ENCODE measurements at places on chromosomes 5 and 9. TPM values are rescaled to one million over a fixed set of nuclear protein-coding genes. Genes with fewer than 3 reads are reported as not detected.

DNA sequence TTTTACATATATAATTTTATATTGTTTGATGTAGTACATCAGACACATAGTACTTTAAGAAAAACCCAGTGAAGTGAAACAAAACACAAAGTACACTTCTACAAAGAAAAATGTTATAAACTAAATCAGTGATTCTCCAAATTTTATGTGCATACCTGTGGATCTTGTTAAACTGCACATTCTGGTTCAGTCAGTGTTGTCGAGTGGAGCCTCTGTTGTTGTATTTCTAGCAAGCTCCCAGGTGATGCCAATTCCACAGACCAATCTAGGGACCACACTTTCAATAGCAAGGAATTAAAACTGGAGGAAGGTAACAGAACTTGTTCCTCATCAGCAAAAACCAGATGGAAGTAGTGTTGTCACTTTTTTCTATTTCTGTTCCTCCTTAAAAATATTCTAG is 183.8 kb upstream of the CD180 start:
- no peak overlapping the region for H3K27ac ChIP-seq
- no peak for DNase-seq
- no peaks in the 10 kb centered on the region for H3K36me3 ChIP-seq
- H3K4me3 ChIP-seq, result no peak overlapping the region

GRCh38 chr9:129094387-129095169 is 13.7 kb downstream of the DOLPP1 start:
- no peaks in the 10 kb centered on the region for H3K27me3 ChIP-seq
- no peaks in the 10 kb centered on the region for H3K4me1 ChIP-seq
- no peak overlapping the region for H3K4me3 ChIP-seq
- H3K36me3 ChIP-seq, result no peaks in the 10 kb centered on the region
- no peak overlapping the region for H3K27ac ChIP-seq

Gene HTR1A
- not detected for total RNA-seq

- no peaks in the 10 kb centered on the region for H3K27me3 ChIP-seq
- H3K4me3 ChIP-seq, result no peak overlapping the region
- H3K4me1 ChIP-seq, result peaks cover 7% of the 10 kb centered on the region
These were observed 9.9 kb upstream of the FRRS1L start for GRCh38 chr9:109176963-109177362.

GRCh38 chr9:137506702-137507171 is 43.5 kb downstream of the PNPLA7 start:
- H3K4me1 ChIP-seq, result no peaks in the 10 kb centered on the region
- H3K4me3 ChIP-seq, result no peak overlapping the region
- H3K27ac ChIP-seq, result no peak overlapping the region
- no peaks in the 10 kb centered on the region for H3K36me3 ChIP-seq

Gene SV2C
- total RNA-seq, result not detected

- no peaks in the 10 kb centered on the region for H3K36me3 ChIP-seq
- H3K4me1 ChIP-seq, result no peaks in the 10 kb centered on the region
- DNase-seq, result no peak
These were observed 95.8 kb downstream of the PCSK1 start for GRCh38 chr5:96337048-96337781.

Gene LCN9
- total RNA-seq, result not detected
